Neuronal stem cell (in vitro differentiated cells): ENCODE measurements at places on chromosomes 4 and X.

DNA sequence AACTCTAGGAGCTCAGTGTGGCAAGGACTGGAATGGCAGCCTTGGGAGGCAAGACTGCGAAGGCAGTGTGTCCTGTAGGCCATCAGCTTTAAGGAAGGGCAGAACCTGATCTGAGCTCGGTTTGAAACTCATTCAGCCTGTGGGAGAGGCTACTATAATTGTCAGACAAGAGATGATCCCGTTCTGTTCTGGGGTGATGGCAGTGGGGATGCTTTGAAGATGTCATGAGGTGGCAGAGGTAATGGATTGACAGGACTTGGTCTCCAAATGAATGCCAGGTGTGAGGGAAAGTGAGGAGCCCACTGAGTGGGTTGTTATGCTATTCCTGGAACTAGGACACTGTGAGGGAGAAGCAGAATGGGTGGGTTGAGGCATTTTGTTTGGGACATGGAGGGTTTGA, 144.9 kb downstream of the PJA1 start:
- DNase-seq = no peak

- no peak for DNase-seq
Measured at GRCh38 chrX:49199315-49199595, 738 bp downstream of the SYP start.

GRCh38 chrX:46582325-46582724, 8.8 kb downstream of the CHST7 start:
- DNase-seq = no peak

- DNase-seq = peak; percentile 5
Measured at GRCh38 chrX:13837290-13837745, 20.4 kb upstream of the GPM6B start.

DNA sequence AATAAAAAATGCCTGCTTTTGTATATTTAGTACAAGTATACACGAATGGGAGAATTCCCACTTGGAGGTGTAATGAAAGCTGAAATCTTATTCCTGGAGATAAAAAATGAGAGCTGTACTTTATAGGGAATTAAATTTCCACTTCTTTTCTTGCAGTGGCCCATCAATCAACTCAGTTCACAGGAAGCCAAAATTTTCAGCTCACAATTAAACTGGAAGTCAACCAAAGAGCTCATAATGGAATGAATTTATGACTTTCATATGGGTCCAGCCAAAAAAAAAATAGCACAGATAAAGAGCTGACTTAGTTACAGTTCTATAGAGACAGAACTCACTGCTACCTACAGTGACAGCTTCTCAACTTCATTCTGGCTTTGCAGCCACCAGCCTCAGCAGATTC, 115.2 kb upstream of the TBC1D9 start:
- DNase-seq = no peak

DNA sequence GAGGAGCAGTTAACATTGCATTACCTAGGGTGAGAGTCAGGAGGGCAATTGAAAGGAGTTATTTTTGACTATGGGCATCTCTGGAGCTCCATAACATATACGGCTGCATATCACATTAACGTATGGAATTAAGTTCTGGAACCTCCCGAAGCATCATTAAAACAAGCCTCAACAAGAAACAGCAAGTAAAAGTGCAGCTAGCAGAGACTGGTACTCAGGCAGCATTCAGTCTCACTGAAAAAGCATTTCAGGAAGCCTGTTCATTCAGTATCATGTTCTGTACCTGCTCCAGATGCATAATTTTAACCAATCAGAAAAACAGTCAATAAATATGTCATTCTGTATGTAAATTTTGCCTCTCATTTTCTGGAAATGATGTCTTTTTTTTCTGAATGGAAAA, 299.6 kb downstream of the EPHA5 start:
- no peak for DNase-seq

GRCh38 chr4:141739636-141740035, 103.3 kb downstream of the IL15 start:
- DNase-seq = no peak

- DNase-seq = no peak
Measured at GRCh38 chr4:140876615-140877364, 120.6 kb upstream of the TBC1D9 start.

DNA sequence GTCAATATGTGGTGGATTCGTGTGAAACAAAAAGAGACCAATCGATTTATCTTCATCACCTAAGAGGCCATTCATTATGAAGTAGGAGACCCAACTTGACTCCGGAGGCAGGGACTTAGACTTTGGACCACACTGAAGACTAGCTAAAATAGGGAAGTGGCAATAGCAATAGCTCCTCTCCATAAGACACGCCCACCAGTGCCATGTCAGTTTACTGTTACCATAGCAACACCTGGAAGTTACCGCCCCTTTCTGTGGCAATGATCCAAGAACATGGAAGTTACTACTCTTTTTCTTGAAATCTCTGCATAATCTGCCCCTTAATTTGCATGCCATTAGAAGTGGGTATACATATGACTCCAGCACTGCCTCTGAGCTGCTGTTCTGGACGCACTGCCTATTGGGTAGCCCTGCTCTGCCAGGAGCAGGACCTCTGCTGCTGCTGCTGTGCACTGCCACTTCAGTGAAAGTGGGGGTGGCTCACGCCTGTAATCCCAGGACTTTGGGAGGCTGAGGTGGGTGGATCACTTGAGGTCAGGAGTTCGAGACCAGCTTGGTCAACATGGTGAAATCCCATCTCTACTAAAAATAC, 163.2 kb downstream of the PRKX start:
- no peak for DNase-seq

DNA sequence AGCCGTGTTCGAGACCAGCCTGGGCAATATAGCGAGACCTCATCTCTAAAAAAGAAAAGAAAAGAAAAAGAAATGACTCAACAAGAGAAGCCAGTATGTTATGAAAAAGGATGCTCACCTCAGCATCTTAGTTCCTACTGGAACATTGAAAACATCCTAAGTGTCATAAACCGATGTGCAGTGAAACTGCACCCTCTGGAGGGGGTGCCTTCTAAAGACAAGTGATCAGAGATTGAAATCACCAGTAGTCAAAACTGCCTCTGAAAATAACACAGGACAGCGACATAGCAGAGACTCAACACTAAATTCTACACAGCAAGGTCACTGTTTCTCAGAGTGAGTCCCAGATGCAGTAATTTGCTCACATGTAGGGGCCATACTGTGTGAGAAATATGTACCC, 28.0 kb upstream of the ATP6AP2 start:
- DNase-seq = no peak

DNA sequence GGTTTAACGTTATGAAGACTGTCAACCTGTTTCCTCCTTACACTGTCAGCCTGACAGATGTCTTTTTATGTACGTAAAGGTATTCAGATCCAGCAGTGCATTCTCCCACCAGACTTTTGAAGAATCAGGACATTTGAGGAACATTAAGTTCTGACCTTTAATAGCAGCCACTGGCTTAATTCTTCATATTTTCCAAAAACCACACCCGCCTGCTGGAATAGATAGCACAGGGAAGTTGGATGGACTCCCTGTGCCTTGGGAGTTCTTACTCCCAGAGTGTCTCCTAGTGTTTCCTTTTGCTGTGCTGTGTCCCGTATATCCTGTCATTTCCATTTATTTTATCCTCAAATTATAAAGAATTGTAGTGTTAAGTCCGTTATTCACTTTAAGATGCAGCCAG, 94.5 kb downstream of the AFF1 start:
- DNase-seq = no peak

DNA sequence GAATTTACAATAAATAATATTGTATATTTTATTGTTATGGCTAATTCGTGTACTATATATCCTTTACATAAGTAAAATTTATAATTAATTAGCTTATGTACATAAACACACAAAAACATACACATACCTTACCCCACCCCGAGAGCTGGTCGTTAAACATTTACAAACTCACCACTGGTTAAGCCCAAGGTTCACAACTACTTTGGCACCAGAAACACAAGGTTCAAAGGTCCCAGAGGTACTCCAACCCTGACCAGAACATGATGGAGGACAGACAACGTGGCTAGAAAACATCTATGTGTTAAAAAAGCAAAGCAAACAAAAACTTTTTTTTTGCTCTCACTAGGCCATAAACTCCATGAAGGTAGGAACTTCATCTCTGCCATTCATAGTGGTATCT, 37.7 kb downstream of the SLC25A5 start:
- DNase-seq = no peak

DNA sequence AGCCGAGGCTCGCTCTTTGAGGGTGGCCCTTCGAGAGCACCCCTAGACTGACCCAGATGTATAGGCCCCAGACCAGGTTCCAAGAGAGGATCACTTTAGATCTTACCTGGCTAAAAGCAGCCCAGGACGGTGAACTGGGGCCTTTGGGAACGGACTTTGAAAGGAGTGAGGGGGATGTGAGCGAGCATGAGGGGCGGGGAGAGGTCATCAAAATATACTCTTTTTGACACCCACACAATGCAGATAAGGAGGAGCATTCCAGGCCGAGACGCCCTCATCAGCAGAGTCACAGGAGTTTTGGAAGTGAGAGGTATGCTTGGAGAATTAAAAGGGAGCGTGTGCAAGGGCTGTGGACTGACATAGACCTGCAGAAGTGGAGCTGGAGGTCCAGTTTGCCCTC, 528 bp downstream of the NSDHL start:
- no peak for DNase-seq

GRCh38 chrX:66126662-66127061, 37.4 kb upstream of the HEPH start:
- no peak for DNase-seq

DNA sequence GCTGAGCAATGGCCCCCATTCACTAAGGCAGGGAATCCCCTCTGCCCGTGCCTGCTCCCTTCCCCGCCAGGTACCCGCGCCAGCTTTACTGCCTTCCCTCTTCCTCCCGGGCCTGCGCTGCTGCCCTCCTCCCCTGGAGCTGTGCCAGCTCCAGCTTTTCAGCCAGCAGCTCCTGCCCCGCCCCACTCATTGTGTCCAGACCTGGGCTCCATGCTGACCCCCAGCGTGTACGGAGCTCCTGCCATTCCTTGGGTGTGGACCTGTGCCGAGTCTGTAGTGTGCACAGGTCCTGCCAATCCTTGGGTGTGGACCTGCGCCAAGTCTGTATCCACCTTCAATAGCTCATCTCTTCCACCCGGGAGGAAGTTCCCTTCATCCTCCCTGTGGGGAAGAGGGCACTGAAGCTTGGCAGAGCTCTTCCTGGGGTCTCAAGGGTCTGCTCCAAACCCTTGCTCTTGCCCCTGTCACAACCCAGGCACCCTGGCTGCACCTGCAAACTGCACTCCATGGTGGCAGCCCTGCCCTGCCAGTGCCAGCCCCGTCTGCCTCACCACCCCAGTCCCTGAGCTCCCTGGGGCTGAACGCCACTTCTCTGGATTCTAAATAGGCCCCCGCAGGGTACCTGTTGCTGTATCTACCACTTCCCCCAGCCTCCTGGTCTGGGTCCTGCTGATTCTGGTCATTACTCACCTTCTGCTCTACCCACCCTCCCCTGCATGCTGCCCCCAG, 63.9 kb downstream of the TRMT44 start:
- DNase-seq = no peak

DNA sequence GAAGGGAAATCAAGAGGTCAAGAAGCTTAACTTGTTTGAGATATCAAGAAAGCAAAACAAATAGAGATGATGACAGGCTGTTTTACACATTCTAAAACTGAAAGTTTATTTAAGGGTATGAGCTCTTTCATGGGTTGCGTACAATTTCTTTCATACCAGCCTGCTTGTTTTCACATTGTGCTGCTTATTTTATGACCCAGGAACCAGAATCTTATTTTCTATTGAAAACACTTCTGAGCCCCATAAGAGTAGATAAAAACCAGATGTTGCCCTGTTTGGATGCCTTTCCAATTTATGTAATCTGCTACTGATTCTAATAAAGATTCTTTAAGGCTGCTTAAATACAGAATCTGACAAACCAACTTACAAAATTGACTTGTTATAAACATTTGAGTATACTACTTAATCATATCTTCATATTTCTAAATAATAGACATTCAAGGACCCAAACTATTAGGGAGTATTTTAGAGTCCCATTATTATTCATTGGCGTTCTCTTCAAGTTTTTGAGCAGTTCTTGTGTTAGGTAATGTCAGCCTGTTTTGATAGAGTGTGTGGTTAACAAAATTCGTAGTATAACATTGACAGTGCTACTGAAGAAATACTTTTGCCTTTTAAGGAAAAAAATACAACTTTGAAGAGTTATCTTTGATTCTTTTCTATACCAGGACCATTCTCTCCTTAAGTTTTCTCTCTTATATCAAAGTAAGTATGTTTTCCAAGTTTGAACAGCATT, 74.4 kb downstream of the PDLIM5 start:
- no peak for DNase-seq

DNA sequence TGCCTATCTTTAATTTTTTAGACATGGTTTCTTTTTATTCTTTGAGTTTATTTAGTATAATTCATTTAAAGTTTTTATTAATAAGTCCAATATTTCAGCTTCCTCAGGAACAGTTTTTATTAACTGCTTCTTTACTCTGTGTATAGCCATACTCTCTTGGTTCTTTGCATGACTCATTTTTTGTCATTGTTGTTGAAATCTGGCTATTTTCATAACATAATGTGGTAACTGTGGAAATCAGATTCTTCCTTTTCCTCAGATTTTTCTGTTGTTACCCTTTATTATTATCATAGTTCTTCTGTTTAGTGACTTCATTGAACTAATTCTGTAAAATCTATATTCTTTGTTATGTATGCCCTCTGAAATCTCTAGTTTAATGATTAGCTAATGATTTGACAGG, 124.9 kb upstream of the CYSLTR1 start:
- DNase-seq = no peak

DNA sequence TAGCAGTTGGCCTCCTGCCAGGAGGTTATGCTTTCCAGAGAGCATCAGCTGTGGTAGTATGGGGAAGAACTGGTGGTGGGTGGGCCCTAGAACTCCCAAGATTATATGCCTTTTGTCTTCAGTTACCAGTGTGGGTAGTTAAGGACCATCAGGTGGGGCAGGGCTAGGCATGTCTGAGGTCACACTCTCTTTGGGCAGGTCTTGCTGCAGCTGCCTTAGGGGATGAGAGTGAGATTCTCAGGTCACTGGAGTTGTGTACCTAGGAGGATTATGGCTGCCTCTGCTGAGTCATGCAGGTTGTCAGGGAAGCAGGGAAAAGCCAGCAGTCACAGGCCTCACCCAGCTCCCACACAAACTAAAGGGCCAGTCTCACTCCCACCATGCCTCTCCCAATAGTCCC, 172.9 kb upstream of the GYPA start:
- no peak for DNase-seq

GRCh38 chr4:186781032-186781917, 57.6 kb upstream of the FAT1 start:
- DNase-seq = no peak

- DNase-seq = no peak
Measured at GRCh38 chr4:41176340-41176739, 38.0 kb downstream of the APBB2 start.

- no peak for DNase-seq
Measured at GRCh38 chrX:12610079-12610478, 181.1 kb upstream of the PRPS2 start.
